Stimulated activated CD4-positive, alpha-beta T cell treated with anti-CD3 and anti-CD28 coated beads, TNF-alpha, amount 100 ng/mL, for 4 hours (primary cell): ENCODE measurements at places on chromosomes 3 and 15.

- no peak for DNase-seq
These were observed 27.3 kb downstream of the ACSBG1 start for GRCh38 chr15:78207110-78207458.

GRCh38 chr15:62307551-62307950 is 142.5 kb upstream of the C2CD4B start:
- no peak for DNase-seq

DNA sequence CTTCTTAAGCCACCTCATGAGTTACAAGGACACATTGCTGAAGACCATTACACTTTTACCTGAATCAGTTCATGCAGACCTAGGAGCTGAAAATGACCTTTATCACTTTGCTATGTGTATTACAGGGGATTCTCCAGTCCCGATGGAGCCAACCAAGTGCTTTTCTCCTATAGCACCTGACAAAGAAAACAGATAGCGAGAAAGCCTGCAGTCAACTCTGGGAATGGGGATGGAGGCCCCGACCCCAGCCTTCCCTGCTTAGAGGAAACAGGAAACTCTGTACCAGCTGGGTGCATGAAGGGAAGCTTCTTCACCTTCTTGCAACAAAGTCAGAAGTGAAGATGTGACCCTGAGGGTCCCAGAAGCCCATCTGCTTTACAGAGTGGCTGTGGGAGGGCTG is 168.3 kb upstream of the SEMA6D start:
- DNase-seq: no peak

DNA sequence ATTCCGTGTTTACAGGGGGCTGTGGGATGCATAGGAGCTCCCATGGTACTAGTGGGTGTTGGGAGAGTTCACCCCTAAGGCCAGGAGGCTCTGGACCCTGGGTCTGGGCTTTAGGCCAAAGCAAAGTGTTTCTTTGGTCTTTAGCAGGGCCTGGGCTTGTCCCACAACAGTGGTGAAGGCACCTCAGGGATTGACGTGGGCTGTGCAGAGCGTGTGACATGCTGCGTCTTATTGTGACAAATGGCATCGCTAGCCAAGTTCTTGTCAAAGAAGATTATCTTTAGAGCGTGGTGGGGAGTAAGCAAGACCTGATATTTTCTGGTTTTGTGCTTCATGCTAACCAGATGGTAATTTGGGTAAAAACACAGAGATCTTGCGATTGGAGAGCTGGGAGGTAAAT is 170.1 kb downstream of the APBA2 start:
- no peak for DNase-seq

- DNase-seq: no peak
These were observed 54.8 kb downstream of the TMEM266 start for GRCh38 chr15:76114561-76114960.

- no peak for DNase-seq
These were observed 82.3 kb downstream of the TNIK start for GRCh38 chr3:171377859-171378258.

- no peak for DNase-seq
These were observed 234.2 kb upstream of the UMPS start for GRCh38 chr3:124496061-124496460.

- no peak for DNase-seq
These were observed 23.8 kb downstream of the NIPA1 start for GRCh38 chr15:22810033-22810852.

DNA sequence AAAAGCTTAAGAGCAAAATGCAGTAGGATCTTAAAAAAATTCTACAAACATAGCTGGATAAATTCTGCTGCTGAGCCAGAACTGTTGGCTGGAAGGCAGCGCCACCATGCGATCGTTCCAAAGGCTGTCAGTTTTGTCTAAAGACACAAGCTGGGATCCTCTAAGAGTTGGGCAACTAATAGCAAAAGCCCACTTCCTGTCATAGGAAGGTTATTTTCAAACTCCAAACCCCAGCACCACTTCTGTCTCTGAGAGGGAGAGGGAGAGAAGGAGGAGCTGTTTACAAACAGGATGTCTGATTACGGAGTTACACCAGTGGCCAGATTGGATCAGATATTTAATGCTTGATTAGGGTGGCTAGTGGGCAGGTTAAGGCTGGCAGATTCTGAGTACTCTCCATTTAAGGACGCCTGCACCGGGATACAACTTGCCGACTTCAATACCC is 44.0 kb downstream of the EIF4E3 start:
- DNase-seq: peak; percentile 16

DNA sequence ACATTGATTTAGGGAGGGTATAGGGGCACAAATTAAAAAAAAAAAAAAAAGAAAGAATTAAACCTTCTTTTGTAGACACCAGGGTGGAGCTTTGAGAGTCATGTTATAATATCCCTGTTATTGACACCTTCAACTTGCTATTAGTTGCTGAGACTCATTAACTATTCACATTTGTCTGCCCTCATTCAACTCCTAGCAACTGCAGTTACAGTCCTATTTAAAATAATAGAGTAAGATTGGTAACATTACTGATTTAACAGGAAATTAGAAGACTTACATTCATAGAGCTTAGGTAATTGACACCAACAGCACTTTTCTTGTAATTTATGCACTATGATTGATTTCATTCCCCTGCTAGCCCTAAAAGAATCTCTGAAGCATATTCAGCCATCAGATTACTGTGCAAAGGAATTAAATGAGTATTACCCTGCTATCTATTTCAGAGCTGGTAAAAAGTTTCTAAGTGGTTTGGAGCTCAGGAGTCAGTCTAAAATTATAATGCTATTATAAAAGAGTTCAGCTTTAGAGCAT is 148.8 kb upstream of the TBL1XR1 start:
- DNase-seq: no peak

- no peak for DNase-seq
These were observed 20.1 kb downstream of the OSBPL10 start for GRCh38 chr3:31960793-31961431.

- DNase-seq: peak; percentile 28
These were observed 694 bp downstream of the ABTB1 start for GRCh38 chr3:127673191-127674100.

DNA sequence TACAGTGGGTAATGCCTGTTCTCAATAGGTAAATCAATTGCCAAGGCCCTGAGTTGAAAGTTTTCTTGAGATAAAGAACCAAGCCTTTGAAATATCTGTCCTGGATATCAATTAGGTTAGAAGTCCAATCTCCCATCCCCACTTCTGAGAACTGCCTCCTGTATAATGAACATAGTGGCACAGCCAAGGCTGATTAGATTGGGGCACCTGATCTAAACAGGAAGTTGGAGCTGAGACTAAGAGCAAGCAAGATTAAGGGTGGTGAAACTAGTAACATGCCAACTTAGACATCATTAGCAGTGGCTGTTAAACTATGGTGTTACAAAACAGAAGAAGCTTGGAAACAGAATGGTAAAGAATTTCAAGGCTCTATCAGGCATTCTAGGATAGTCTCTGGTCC is 137.7 kb upstream of the TMEM108 start:
- no peak for DNase-seq

- no peak for DNase-seq
These were observed 67.9 kb upstream of the KY start for GRCh38 chr3:134718726-134719125.

DNA sequence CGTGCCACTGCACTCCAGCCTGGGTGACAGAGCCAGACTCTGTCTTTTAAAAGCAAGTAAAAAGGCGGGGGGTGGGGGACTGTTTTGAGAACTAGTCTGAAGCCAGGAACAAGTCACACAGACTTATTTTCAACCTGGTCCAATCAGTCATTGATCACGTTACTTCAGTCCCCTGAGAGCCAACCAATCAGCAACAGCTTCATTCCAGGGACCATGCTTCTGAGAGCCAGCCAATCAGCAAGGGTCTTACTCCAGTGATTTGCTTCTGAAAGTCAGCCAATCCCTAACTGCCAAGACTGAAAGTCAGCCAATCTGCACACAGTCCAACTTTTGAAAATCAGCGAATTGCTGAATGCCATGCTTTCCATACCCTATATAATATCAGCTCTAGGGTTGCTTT is 48.6 kb upstream of the C15orf39 start:
- DNase-seq: no peak

DNA sequence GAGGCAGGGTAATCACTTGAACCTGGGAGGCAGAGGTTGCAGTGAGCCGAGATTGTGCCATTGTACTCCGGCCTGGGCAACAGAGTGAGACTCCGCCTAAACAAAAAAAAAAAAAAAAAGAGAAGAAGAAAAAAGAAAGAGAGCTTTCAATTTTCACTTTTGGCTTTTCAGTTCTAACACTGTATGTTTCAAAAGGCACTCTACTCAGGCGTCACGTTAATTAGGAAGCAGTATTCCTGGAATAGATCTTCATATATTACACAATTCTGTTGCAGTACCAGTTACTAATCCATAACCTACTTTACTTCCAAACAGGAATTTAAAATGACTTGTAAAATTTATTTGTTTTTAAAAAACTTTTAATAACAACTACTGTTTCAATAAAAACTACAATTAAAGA is 131.7 kb upstream of the PLXND1 start:
- no peak for DNase-seq

GRCh38 chr3:42514876-42515275 is 12.4 kb downstream of the VIPR1 start:
- DNase-seq: no peak

DNA sequence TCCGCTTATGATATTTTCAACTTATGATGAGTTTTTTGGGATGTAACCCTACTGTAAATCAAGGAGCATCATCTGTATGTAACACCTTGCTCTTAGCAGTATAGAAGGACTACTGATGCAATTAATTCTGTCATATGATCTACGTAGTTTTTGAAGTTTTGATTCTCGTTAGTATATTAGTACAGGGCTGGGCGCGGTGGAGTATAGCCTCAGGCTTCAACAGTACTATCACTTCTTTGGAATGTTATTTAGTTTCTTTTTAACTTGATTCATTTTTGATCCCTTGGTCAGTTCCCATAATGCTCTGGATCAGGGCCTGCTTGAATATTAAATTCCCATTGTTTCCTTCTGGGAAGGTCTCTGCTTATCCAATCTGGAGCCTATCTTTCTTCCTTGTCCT is 23.9 kb upstream of the AP4E1 start:
- no peak for DNase-seq

DNA sequence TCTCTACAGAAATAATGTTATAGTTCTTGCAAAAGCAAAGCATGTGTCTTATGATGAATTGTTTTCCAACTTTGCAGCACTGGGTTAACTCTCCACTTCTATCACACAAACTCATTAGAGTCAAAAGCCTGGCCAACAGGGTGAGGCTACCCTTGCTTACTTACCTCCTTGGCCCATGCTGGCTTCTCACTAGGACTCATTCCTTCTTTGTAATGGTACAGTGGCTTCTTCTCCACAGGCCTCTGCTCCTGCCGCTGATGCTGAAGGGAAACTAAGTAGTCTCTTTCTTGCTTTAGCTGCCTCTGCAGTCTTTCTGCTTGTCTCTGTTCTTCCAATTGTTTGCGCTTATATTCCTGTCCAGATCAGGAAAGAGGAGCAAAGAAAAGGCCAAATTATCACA is 111.5 kb upstream of the SLC2A2 start:
- DNase-seq: no peak
